ENCODE measurements at places on chromosomes 5 and 9.

GRCh38 chr5:114249823-114250222, 112.0 kb upstream of the KCNN2 start:
- no peak for DNase-seq

DNA sequence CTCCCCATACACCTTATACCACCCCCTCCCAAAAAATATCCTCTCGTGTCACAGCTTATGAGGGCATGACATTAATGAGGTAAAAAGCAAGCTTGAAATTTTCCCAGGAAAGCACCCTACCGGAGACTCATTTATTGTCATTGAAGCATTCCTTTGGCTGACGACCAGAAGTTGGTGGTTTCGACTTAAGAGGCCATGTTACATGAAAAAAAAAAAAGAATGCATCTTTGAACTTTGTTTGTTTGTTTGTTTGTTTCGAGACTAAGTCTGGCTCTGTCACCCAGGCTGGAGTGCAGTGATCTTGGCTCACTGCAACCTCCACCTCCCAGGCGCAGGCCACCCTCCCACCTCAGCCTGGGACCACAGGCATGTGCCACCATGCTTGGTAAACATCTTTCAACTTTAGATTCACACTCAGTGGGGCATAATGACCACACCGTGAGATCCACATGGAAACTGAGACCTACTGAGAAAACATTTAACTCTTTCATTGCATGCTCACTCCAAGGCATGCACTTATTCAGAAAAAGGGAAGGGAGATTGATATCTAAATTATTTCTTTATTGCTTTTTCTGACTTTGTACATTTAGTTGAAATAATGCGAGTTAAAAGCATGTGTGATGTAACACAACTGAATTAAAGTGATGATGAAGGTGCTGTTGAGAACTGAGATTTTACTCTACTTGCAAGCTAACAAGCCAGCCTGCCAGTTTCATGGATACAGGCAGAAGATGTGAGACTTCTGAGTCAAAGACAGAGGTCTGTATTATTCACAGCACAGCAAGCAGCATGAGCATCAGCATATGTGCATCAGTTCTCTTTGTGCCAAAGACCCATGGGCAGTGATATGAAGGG, 5.1 kb upstream of the RAB14 start:
- no peak for DNase-seq

GRCh38 chr9:129164246-129164930, 13.7 kb downstream of the IER5L start:
- DNase-seq, result no peak

- DNase-seq, result no peak
These were observed 80.1 kb downstream of the TRPC7 start for GRCh38 chr5:136285096-136285855.

DNA sequence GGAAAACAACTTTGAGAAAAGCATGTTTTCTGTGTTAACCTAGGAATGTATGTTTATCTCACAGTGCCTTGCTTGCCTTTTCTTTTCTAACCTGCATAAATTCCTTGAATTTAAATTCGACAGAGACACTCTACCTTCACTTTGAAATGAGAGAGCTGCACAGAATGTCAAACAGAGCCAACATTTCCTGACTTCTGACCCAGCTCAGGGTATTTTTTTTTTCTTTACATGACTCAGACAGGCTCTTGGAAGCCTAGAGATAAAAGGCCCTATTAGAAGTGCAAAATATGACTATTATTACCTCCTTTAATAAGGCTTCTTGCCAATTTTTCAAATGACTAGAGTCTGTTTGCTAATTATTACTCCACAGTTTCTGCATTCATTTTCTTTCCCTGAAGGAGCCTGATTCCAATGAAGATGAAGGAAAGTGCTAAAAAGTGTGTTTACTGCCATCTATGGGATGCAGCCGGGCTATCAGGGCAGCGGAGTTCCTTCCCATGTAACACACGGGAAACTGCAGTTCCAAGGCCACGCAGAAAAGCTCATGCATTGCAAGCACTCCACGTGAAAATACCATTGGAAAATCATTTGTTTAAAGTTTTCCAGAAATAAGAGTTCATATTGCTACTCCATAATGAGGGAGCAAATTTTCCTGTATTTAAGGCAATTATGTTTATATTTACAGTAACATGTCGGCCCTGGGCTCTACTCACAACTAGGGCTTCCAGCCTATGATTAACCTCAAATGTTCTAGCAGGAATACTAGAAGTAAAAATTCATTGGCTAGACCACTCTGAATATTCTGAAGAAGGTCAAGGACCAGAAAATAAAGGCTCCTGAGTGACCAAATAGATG, 485.6 kb downstream of the ZSWIM6 start:
- no peak for DNase-seq

DNA sequence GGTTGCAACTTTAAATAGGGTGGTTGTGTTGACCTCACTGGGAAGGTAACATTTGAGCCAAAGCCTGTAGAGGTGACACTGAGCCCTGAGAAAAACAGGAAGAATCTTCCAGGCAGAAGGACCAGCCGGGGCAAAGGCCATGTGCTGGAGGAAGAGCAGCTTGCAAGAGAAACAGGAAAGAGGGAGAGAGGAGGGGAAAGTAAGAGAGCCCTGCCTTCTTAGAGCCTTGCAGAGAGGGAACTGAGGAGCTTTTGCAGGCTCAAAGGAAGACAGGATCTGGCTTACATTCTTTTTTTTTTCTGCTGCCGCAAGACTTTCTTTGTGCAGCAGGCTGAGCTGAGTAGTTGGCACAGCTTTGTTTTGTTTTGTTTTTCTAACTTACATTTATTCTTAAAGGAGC, 17.4 kb downstream of the C9orf153 start:
- no peak for DNase-seq

- DNase-seq, result no peak
These were observed 105.5 kb downstream of the RICTOR start for GRCh38 chr5:38968665-38969064.

DNA sequence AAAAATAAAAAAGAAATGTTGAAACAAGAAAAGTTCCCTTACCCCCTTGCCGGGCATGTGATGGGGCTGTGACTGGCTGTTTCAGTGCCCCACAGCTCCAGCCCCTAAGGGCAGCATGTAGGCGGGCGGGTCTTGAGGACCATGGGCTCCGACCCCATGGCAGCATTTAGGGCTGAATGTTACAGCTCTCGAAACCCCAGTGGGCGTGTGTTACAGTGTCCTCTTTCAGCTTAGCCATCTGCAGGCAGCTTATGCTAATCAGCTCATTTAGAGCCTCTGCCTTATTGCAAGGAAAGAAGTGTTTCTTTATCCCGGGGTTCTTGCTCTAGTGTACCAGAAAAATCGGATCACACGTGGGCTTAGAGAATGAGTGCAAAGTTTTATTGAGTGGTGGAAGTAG, 497.4 kb upstream of the CYLC2 start:
- DNase-seq, result no peak
